ENCODE measurements at places on chromosomes 6 and 20.

DNA sequence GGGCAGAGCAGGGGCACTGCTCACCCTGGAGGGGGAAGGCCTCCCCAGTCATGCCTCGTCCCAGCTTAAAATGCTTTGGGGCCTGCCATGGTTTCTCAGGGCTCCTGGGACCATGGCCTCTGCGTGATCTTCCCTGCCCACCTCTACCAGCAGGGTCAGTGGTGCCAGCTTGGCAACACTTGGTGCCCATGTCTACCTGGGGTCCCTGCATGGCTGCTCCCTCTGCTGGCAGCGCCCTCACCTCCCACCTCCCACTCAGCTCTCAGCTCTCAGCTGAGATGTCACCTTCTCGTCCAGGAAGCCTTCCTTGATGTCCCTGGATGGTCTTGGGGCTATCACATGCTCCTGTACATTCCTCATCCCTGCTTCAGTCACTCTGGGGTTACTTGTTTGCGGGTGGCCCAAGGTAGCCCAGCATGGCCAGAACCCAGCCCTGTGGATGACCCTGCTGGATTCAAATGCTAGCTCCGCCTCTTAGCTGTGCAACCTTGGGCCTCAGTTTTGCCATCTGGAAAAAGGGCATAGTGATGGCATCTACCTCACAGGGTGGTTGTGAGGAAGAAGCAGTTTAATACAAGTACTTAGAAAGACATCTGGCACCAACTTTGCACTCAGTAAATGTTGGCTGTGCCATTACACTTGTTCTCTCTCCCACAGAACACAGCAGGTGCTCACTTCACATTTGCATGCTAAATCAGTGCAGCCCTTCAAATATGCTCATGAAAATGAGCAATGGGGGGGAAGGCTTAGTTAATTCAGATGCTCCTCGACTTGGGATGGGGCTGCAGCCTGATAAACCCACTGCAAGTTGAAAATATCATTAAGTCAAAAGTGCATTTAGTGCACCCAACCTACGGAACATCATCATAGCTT, 53.5 kb upstream of the PTPN1 start:
- DNase-seq: no peak

DNA sequence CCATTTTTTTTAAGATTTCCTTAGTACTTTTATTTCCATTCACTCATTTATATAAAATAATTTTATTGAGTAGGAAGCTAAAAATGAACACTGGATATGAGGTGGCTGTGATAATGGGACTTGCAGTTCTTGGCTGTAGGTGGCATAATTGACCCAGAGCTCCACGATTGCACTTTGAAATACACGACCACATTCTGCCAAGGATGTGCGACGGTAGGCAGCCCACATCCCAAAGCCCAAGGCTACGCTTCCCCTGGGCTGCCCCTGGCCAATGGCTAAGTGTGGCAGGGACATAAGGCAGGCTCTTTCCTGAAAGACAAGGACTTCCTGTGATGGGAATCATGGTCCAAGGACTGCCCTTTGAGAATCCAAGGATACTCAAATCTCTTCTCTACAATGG, 43.7 kb upstream of the ADTRP start:
- no peak for DNase-seq

DNA sequence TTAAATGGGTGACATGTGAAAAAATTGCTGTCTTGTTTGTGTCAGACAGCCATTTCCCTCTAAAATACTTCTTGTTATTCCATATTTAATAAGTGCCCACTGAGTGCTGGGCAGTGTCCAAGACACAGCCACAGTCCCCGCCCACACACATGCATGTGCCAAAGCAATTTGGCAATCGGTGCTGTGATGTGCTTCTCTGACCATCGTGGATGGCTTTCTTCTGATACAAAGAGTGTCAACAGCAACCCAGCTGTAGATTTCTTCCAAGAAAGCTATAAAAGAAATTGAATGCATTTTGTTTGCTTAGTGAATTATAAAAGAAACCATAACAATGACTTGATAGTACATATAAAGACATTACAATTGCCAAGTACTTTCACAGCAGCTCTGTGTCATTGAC, 140.5 kb upstream of the ATXN1 start:
- no peak for DNase-seq

DNA sequence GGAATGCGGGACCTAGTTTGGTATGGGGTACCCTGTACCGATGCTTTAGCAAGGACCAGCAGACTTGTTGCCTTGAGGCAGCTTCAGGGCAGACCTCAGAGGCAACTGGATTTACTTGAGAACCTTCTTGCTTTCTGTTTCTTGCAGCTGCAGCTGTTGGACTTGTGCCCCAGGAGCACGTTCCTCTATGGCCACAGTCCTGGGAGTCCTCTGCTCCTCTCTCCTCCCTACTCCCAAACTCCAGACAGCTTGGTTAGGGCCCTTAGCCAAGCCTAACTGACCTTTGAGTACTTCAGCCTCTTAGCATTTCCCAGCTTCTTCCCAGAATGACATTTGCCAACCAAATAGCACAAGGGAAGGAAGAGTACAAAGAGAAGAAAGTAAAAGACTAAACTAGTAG, 34.7 kb downstream of the GHRH start:
- no peak for DNase-seq

- no peak for DNase-seq
Measured at GRCh38 chr6:133245007-133245406, 3.9 kb downstream of the EYA4 start.

- DNase-seq: no peak
Measured at GRCh38 chr6:113570641-113571040, 286.5 kb upstream of the MARCKS start.

DNA sequence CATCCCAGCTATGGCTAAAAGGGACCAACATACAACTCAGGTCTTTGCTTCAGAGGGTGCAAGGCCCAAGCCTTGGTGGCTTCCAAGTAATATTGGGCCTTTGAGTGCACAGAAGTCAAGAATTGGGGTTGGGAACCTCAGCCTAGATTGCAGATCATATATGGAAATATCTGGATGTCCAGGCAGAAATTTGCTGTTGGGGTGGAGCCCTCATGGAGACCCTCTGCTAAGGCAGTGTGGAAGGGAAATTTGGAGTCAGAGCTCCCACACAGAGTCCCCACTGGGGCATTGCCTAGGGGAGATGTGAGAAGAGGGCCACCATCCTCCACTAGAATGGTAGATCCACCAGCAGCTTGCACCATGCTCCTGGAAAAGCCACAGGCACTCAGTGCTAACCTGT, 123.5 kb downstream of the PRL start:
- no peak for DNase-seq

DNA sequence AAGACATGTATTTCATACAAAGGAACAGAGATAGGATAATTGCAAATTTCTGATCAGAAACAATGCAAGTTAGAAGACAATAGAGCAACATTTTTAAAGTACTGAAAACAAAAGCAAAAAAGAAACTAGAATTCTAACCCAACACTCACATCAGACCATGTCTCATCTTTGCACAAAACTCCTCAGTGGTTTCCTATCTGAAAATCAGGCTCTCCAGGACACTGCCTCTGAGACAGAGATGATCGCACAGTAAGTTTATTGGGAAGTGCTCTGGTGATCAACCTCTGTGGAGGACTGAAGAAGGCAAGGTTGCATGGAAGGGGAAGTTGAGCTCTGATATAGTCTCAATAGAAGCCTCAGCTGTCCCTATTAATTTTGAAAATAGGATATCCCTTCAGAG, 2.3 kb upstream of the TTBK1 start:
- DNase-seq: no peak

- DNase-seq: no peak
Measured at GRCh38 chr20:15835811-15836210, 737.4 kb downstream of the KIF16B start.

GRCh38 chr6:5108536-5109150, 23.5 kb downstream of the PPP1R3G start:
- DNase-seq: no peak

DNA sequence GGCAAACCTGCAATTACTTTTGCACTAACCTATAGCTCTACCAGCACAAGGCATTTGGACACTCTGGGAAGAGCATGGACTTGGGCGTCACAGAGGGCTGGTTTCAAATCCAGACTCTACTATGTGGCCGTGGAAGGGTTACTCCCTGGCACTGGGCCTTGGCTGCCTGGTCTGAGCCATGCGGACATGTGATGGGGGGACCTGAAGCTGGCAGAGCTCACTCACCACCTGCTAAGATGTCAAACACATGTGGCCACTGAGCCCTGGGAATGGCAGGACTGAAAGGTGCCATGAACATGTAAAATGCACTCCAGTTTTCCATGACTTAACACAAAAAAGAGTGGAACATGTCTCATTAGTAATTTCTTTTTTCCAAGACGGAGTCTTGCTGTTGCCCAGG, 23.7 kb downstream of the VSTM2L start:
- no peak for DNase-seq

DNA sequence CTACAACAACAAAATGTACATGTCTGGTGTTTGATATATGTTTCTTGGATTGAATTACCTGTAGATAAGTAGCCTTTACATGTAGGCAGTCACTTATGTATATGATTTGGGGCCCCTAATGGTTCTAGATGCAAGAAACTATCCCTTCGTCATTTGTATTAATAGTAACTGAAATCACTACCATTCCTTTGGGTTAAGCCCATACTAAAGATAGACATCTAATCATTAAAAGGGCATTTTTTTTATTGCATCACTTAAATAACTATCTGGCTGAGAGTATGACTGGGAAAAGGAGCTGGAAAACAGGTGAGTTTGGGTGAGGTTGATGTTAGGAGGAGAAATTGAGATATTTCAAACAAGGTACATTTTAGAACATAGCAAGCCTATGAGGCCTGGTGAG, 213.5 kb upstream of the PLN start:
- no peak for DNase-seq

- DNase-seq: no peak
Measured at GRCh38 chr6:105257340-105257739, 77.5 kb upstream of the POPDC3 start.

GRCh38 chr6:169899481-169900145, 148.2 kb downstream of the ERMARD start:
- no peak for DNase-seq

GRCh38 chr6:36724514-36725390, 27.1 kb downstream of the RAB44 start:
- no peak for DNase-seq

GRCh38 chr6:132231121-132231884, 170.0 kb downstream of the MOXD1 start:
- no peak for DNase-seq

DNA sequence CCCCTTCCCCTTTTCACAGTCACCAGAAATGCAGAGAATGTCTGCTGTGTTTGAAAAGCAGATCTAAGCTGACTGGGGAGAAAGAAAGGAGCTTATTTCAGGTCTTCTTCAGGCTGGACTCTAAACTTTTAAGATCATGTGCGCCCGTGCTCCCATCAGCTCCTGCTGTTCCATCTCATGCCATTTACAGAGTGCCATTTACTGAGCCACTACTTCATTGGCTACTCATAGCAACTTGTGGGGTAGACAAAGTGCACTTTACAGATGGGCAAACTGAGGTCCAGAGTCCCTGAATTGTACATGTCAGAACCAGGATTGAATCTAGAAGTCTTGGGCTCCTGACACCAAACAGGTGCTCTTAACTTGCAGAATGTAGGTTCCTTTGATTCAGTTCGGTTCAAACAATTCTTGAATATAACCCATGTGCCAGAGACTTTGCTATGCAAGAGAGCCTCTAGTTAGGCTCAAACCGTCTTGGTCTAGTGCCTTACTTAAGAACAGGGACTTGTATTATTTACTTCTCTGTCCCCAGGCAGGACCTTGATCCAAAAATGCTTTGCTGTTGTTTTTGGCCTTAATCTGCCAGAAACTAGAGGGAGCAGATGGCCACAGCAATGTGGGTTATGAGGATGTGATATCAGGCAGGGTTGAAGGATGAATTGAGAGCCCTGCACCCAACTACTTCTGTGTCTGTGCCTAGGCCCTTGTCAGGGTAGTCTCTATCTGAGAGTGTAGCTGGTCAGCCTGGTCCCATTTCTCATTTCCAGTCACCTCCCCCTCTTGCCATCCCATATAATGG, 56.4 kb downstream of the RALY start:
- no peak for DNase-seq

GRCh38 chr6:112281821-112282615, 27.7 kb upstream of the LAMA4 start:
- DNase-seq: no peak

DNA sequence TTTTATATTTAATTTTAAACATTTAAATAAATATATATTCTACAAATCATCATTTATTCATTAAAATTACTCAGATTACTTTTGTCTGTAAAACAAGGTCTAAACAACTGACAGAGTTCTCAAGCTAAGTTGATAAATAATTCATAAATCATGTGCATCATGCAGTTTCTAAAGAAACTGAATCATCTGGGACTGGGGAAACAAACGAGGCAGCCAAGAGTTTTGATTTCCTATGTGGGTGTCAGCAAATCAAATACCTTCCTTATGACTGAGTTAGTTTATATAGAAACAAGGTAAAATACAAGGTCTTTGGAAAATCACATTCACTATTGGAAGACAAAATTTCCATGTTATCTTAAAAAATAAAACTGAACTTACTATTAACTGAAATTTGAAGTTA, 149.9 kb upstream of the BEND6 start:
- no peak for DNase-seq

GRCh38 chr20:57760698-57761412, 51.0 kb upstream of the PMEPA1 start:
- DNase-seq: no peak

- DNase-seq: no peak
Measured at GRCh38 chr20:13337090-13337784, 116.2 kb downstream of the ISM1 start.

DNA sequence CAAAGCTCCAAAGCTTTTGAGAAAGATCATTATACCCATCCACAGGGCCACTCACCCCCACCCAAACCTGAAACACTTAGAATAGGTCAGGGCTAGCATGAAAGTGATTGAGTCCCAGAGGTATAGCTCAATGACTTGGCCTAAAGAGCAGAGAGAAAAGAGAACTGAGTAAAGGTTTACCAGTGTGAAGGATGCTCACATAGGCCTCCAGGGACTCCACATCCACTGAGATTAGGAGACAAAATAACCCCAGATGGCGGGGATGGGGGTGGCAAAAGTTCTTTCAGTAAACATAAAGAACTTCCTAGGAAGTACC, 12.2 kb downstream of the SAYSD1 start:
- no peak for DNase-seq

- DNase-seq: no peak
Measured at GRCh38 chr6:154356690-154357089, at the start of gene IPCEF1. IPCEF1 (minus strand) TSS chr6:154356803; CDS start chr6:154265947, 90,856 bp downstream.

DNA sequence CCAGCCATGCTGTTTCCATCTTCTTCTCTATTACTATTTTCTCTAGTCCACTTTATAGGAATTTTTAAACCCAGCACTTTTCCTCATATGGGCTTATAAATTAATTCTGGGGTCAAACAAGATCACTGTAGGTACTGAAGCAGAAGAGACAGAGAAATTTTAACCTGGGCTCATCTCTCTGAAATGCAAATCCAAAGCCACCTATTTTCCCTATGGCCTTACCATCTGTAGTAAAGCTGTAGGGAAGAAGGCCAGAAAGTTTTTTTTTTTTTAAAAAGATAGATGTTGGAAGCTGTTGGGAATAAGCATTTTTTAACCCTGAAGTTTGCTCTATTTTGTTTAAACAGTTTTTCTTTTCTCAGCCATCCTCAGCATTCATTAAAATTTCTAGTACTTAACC, 367.4 kb downstream of the CD109 start:
- DNase-seq: no peak

GRCh38 chr6:39553029-39553428, 172.2 kb downstream of the KIF6 start:
- no peak for DNase-seq

Data from NCI-H187 treated with DMSO at 0.1 percent for 48 hours (cell line).